ENCODE measurements at places on chromosomes 7 and 10.
A peak's percentile ranks its signal among the peaks of the same experiment; 100 is the strongest.

- DNase-seq: peak; percentile 47
Observed at GRCh38 chr7:1176891-1177373, 16.9 kb upstream of the ZFAND2A start.

DNA sequence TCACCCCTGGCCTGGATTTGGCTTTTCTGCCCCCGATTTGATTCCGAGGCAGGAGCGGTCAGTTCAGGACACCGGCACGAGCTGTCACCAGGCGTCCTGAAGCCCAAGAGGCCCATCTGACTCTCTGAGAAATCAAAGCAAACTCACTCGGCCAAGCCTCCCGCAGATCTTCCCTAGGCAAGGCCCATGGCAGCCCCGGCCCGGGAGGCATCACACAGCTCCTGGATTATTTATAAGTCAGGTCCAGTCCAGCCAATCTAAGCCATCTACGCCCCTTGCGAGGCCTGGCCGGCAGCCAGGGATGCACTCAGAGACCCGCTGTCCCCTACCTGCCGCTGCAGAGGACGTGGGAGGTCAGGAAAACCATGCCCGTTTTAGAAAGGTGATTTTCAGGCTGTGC, 87.3 kb upstream of the DIP2C start:
- no peak for DNase-seq

- no peak for DNase-seq
Observed at GRCh38 chr7:150799741-150800580, at the start of gene TMEM176B. Gene TMEM176B, minus strand, starts transcription at chr7:150800364. Its CDS starts 3,795 bp downstream, at chr7:150796569.

DNA sequence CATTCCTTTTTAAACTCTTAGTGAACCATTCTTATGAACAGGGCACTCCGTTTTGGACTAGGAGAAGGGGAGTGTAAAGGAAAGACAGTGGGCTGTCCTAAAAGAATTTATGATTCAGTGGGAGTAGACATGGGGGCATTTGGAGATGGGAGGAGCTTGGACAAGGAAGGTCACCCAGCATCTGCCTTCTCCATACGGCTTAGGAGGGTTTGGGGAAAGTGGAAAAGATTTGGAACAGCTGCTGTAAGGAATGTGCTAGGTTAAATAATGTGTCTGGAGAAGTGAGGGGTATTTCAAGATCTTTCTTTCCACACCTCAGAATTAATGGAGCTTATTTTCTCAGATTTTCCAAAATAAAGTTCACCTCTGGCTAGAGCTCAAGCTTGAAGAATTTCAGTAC, 24.0 kb downstream of the SLC35G1 start:
- peak; percentile 7 for DNase-seq

DNA sequence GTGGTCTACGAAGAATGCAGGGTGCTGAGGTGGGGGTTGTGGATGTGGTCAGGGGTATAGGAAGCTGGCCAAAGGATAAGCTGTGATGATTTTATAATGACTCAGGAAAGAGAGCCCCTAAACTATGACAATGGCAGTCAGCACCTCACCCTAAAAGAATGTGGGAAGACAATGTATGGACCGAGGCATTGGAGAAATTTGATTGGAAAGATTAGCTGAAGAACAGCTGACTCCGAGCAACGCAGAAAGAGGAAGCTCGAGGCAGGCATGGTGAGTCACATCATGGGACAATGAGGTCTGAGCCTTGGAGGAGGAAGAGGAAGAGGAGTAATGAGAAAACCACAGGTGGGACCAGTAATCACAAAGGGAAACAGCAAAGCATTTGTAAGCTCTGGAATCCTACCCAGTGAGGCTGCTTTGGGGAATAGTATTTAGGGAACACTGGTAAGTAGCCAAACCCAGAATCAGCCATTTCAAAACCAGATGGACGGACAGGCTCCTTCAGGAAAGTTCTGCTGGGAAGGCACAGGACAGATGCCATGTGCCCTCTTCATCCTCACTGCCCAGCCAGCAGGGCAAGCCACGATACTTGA, 295.4 kb downstream of the PRPF18 start:
- peak; percentile 70 for DNase-seq

GRCh38 chr7:55306331-55306730, 58.8 kb upstream of the LANCL2 start:
- no peak for DNase-seq

GRCh38 chr10:32033171-32033570, 23.1 kb downstream of the KIF5B start:
- no peak for DNase-seq
